ENCODE measurements at places on chromosomes 3 and 15. TPM values are rescaled to one million over a fixed set of nuclear protein-coding genes. Genes with fewer than 3 reads are reported as not detected.

FMN1 gene
- 4.5 TPM for total RNA-seq

DNA sequence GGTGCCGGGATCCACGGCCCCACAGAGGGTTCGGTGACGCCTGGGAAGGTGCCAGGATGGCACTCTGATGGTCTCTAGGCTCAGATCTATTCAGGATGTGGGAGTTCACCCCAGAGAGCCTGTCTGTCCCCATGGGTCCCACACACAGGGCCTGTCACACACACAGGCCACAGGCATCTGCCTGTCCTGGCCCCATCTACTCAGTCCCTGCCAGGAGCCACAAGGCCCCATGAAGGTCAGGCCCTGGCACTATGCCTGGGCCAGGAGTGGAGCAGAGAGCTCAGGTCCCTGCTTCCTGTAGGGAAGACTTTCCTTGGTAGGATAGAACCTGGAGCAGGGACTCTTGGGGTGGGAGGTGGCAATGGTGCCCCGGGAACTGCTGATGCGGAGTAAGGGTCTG is 49.0 kb upstream of the FURIN start:
- no peak overlapping the region for H3K4me3 ChIP-seq
- H3K36me3 ChIP-seq = no peaks in the 10 kb centered on the region
- no peaks in the 10 kb centered on the region for H3K27me3 ChIP-seq
- H3K4me1 ChIP-seq = peaks cover 17% of the 10 kb centered on the region
- DNase-seq = peak; percentile 48

GRCh38 chr15:42355291-42355690 is 4.0 kb upstream of the CAPN3 start:
- H3K36me3 ChIP-seq = peaks cover 53% of the 10 kb centered on the region
- no peaks in the 10 kb centered on the region for H3K4me1 ChIP-seq
- H3K4me3 ChIP-seq = no peak overlapping the region
- no peak for DNase-seq
- H3K27ac ChIP-seq = no peak overlapping the region

FAM174B gene
- total RNA-seq = 17.1 TPM

GNAT1 gene
- total RNA-seq = not detected

LRTM1 gene
- total RNA-seq = not detected

DNA sequence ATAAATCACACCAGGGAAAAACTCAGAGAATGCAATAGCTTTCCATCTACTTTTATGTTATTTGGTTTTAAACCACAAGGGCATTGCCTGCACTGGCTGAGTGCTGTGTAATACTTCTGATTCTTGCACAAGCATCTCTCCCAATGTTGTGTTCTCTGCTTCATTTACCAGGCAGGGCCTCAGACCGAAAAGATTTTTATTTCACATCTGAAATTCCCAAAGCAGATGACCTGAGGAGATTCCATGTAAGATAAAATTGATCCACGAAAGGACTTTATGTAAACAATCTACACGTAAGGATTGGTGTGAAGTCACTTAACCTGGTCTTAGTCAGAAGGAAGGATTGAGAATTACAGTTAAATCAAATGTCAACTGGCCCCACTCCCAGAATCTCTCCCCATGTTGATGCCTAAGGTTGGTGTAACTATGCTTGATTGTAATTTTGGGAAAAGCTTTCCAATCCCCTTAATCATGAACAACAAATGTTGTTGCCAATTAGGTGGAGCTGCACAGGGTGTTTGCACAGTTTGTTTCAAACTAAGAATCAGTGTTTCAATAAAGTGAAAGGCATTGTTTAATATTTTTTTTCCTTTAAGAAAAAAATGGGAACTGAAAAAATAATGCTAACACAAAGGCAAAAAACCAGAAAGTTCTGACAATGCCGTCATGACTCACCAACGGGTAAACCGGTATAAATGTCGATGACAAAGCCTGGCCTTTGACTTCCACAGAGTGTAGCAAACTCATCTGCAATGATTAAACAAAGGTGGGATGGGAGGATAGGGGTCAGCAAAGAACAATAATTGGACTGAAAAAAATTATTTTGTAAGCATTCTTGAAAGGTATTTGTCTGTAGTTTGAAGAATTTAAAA is 128.6 kb downstream of the DUT start:
- H3K36me3 ChIP-seq = peaks cover 68% of the 10 kb centered on the region
- H3K27ac ChIP-seq = peak overlapping the region; percentile 10
- DNase-seq = no peak
- H3K4me1 ChIP-seq = peaks cover 6% of the 10 kb centered on the region
- no peak overlapping the region for H3K4me3 ChIP-seq
- no peaks in the 10 kb centered on the region for H3K27me3 ChIP-seq

DNA sequence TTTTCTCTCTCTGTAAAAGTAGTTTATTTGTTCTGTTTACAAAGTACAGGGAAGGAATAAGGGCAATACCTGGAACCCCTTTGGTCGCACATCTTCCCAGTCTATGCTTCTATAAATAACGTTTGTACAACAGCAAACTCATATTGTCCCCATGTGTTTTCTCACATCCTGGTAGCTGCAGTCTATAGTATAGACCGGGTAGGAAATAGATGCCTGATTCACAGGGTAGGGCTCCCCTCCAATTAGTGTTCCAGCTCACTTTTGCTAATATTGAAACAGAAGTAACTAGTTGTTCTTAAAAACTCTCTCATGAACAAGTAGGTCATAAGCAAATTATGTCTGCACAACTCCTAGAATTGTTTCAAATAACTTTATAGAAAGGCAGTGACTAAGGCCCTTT is 17.7 kb downstream of the ATG7 start:
- DNase-seq = no peak
- H3K27ac ChIP-seq = peak overlapping the region; percentile 86
- peaks cover 57% of the 10 kb centered on the region for H3K4me1 ChIP-seq
- no peaks in the 10 kb centered on the region for H3K27me3 ChIP-seq
- no peak overlapping the region for H3K4me3 ChIP-seq

- no peak for DNase-seq
- H3K4me3 ChIP-seq = no peak overlapping the region
- no peak overlapping the region for H3K27ac ChIP-seq
- H3K27me3 ChIP-seq = no peaks in the 10 kb centered on the region
- H3K4me1 ChIP-seq = peaks cover 56% of the 10 kb centered on the region
- no peaks in the 10 kb centered on the region for H3K36me3 ChIP-seq
Observed at GRCh38 chr3:8488411-8488810, 13.2 kb upstream of the LMCD1 start.

DNA sequence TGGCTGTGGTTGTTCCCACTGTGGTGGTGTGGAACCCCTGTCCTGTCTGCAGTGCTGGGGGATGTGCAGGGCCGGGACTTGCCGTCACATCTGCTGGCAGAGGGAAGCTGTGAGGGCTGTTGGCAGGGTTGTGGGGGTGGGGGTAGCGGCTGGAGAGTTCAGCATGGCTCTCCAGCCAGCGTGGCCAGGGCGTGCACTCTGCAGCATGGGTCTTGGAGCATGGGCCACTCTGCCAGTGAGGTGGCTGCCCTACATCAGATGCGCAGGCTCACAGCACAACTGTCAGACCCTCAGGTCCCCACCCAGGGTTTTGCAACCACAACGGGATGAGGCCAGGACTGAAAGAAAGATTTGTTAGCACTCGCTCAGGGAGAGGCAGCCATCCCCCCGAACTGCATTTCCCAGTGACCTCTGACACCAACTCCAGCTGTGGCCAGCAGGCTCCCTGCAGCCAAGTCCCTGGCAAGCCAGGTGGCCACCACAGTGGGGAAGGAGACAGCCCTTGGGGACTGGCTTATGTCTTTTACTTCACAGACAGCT is 237.7 kb upstream of the LYSMD4 start:
- H3K4me3 ChIP-seq = no peak overlapping the region
- H3K27ac ChIP-seq = no peak overlapping the region

IL17RE gene
- 0.58 TPM for total RNA-seq

- no peaks in the 10 kb centered on the region for H3K36me3 ChIP-seq
- H3K27ac ChIP-seq = no peak overlapping the region
- no peaks in the 10 kb centered on the region for H3K27me3 ChIP-seq
- no peaks in the 10 kb centered on the region for H3K4me1 ChIP-seq
- no peak overlapping the region for H3K4me3 ChIP-seq
Observed at GRCh38 chr3:166518040-166518439, 680.8 kb upstream of the BCHE start.

DNA sequence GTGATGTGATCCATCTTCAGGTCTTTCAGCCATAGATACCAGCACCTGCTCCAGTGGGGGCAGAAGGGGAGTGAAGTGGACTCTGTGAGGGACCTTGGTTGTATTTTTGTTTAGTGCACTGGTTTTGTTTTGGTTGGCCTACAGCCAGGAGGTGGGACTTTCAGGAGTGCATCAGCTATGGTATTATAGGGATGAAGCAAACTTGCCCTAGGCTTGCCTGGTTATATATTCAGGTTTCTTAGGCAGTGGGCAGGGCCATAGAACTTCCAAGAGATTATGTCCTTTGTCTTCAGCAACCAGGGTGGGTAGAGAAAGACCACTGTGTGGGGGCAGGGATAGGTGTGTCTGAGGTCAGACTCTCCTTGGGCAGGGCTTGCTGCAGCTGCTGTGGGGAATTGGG is 337.3 kb upstream of the SGO1 start:
- no peaks in the 10 kb centered on the region for H3K36me3 ChIP-seq
- H3K4me1 ChIP-seq = no peaks in the 10 kb centered on the region
- H3K27me3 ChIP-seq = no peaks in the 10 kb centered on the region
- H3K4me3 ChIP-seq = no peak overlapping the region
- H3K27ac ChIP-seq = no peak overlapping the region

GRCh38 chr3:133910422-133910821 is 14.7 kb upstream of the RAB6B start:
- no peaks in the 10 kb centered on the region for H3K36me3 ChIP-seq
- H3K27ac ChIP-seq = no peak overlapping the region
- DNase-seq = no peak
- peaks cover 34% of the 10 kb centered on the region for H3K27me3 ChIP-seq
- no peak overlapping the region for H3K4me3 ChIP-seq

DNA sequence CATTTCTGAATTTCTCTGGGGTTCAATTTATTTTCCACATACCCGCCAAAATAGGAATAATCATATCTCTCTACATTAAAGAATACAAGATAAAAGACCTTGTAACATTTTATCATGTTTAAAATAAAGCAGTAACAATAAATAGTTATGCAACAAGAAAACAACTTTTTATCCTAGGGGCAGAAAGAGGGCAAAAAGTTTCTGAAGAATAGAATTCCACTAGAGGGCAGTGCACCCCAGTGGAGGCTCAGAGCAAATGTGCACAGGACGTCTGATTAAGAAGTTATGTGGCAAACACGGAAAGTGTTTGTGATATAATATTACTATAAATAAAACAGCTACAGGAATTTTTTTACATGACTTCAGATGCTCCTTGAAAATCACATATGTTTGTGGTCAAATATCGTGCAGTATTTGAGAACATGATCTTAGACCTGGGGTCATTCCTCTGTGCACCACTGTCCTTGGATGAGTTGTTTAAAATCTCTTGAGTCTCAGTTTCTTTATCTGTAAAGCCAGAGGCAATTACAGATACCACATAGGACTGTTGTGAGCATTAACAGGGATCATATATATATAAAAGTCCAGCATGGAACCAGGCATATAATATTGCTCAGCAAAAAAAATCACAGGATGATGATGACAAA is 13.2 kb upstream of the PIK3R4 start:
- H3K27me3 ChIP-seq = no peaks in the 10 kb centered on the region
- no peak overlapping the region for H3K4me3 ChIP-seq
- H3K4me1 ChIP-seq = peaks cover 4% of the 10 kb centered on the region
- no peak overlapping the region for H3K27ac ChIP-seq

GRCh38 chr3:48141604-48142137 is 46.5 kb downstream of the CDC25A start:
- no peaks in the 10 kb centered on the region for H3K36me3 ChIP-seq
- H3K27ac ChIP-seq = peak overlapping the region; percentile 61
- no peak for DNase-seq
- H3K4me1 ChIP-seq = peaks cover 22% of the 10 kb centered on the region
- no peaks in the 10 kb centered on the region for H3K27me3 ChIP-seq

DPPA2 gene
- total RNA-seq = not detected

GRCh38 chr3:161766331-161766730 is 269.7 kb downstream of the OTOL1 start:
- H3K27ac ChIP-seq = no peak overlapping the region
- H3K27me3 ChIP-seq = no peaks in the 10 kb centered on the region
- no peak for DNase-seq
- no peaks in the 10 kb centered on the region for H3K4me1 ChIP-seq
- no peak overlapping the region for H3K4me3 ChIP-seq

MEGF11 gene
- total RNA-seq = not detected

AGTR1 gene
- 1.2 TPM for total RNA-seq

- H3K4me3 ChIP-seq = no peak overlapping the region
- peaks cover 8% of the 10 kb centered on the region for H3K27me3 ChIP-seq
- no peak for DNase-seq
- H3K4me1 ChIP-seq = no peaks in the 10 kb centered on the region
- H3K36me3 ChIP-seq = no peaks in the 10 kb centered on the region
Observed at GRCh38 chr15:27951191-27951890, 147.8 kb downstream of the OCA2 start.

GRCh38 chr3:146513386-146514051 is 30.9 kb downstream of the PLSCR1 start:
- no peak overlapping the region for H3K27ac ChIP-seq
- H3K4me1 ChIP-seq = peaks cover 25% of the 10 kb centered on the region
- DNase-seq = no peak
- no peaks in the 10 kb centered on the region for H3K27me3 ChIP-seq
- peaks cover 23% of the 10 kb centered on the region for H3K36me3 ChIP-seq

CASR gene
- not detected for total RNA-seq

- no peak overlapping the region for H3K4me3 ChIP-seq
- no peak overlapping the region for H3K27ac ChIP-seq
- DNase-seq = no peak
- H3K36me3 ChIP-seq = no peaks in the 10 kb centered on the region
Observed at GRCh38 chr15:63344731-63345390, 36.8 kb downstream of the CA12 start.

DNA sequence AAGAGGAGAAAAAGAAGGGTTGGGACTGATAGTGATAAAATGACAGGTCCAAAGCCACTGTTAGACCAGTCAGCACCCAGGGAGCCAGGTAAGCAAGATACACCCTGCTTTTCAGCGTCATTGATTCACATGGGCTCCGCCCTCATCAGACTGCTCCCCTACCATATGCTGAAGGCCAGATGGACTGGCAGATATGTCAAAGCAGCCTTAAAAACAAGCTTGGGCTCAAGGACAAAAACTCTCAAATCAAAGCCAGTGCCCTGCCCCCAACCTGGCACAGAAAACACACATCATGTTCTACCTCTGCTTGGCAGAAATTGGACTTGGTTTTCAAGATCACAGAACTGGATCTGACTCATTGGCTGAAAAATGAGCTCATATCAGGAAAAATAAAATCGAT is 33.4 kb downstream of the SH3BP5 start:
- peaks cover 56% of the 10 kb centered on the region for H3K4me1 ChIP-seq
- no peaks in the 10 kb centered on the region for H3K27me3 ChIP-seq
- no peaks in the 10 kb centered on the region for H3K36me3 ChIP-seq
- H3K27ac ChIP-seq = no peak overlapping the region
- DNase-seq = no peak

DLL4 gene
- 11.1 TPM for total RNA-seq

DNA sequence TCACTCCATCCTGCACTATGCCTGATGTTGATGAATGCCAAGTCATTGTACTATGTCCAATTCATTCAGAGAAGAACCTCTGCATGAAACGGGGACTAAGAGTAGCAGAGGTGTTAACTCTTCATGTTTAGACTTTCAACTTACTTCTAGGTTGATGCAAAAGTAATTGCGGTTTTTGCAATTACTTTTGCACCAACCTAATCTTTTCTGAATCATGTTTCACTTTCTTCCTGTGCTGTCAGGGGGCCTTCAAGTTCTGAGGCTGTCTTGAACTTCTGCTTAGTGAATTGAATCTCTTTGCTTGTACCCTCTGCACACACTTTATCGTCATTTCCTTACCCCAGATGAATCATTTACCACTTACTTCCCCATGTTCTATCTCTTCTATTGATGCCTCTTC is 636.2 kb downstream of the NAALADL2 start:
- H3K27ac ChIP-seq = no peak overlapping the region
- no peaks in the 10 kb centered on the region for H3K4me1 ChIP-seq
- H3K36me3 ChIP-seq = no peaks in the 10 kb centered on the region
- H3K27me3 ChIP-seq = no peaks in the 10 kb centered on the region

Data from left ventricle myocardium inferior (tissue), 1 donor.